ENCODE measurements at places on chromosomes 1 and 21.

DNA sequence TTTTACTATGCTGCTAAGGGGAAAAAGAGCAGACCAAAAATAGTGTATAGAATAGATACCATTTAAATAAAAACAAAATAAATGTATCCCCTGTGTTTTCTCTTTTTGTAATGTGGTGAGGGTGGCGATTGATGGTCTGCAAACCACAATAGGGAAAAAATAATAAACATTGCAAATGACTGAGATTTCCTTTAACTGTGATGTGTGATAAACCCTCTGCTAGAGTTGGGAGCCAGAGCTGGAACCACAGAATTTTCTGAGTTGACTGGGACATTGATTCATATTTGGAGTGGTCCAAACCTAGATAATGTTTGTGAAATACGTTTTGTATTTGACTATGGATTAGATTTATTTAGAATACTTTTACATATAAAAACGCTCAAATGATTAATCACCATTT is 70.6 kb upstream of the PTGFR start:
- no peak for DNase-seq

DNA sequence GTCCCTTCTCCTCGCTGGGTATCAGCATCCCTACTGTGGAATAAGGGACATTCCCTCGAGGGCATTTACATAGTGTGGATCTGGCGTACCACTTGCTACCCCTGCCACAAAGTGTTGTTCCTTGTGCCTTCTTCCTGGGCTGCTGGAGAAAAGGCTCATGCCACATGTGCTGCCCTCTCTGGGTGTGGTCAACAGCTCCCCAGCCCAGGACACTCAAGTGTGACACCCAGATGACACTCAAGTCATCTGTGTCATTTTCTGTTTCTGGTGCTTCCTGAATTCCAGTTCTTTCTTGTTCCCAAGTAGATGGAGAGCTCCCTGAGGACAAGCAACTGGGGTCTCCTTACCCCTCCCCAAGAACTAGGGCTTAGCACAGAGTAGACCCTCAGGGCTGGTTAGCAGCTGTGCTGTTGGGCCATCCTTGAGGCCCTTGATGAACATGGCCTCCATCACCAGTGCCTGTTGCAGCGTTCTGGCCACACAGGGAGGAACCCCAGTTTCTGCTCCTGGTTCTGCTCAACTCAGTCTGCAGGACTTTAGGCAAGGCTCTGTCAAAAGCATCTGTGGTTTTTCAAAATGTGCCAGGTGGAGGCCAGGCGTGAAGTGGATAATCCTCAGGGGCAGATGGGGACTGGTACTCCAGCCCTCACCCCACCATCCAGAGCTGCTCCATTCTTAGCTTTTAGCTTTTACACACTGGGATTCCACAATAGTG is 49.0 kb upstream of the CLIC4 start:
- no peak for DNase-seq

DNA sequence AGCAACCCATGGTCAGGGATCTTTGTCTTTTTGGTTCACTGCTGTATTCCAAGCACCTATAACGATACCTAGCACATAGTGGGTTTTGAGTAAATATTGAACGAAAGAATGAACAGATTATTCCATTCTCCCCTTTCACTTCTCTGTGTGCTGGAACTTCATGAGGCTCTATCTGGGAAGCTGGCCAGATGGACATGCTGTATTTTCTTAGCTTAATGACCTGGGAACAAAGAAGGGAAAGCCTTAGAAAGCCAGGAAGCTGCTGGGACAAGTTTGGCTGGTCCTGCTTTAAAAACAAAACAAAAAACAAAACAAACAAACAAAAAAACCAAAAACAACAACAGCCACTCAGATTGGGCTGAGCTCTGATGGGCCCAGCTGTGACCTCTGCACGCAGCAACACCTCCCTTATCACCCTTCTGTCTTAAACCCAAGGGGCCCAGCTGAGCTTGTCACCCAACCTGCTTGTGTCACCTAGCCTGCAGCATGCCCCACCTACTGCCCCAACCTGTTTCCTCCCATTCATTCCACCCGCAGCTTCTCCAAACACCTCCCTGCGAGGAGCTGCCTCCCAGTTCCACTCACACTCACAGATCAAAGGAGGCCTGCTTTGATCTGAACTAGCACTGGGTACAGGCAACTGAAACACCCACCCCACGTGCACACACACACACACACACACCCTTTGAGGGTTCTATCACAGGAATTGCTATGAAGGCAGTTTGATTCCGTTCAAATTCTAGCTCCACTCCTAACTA is 37.1 kb downstream of the SLC30A1 start:
- DNase-seq = no peak

GRCh38 chr1:11484321-11484655 is 5.3 kb downstream of the DISP3 start:
- DNase-seq = no peak

DNA sequence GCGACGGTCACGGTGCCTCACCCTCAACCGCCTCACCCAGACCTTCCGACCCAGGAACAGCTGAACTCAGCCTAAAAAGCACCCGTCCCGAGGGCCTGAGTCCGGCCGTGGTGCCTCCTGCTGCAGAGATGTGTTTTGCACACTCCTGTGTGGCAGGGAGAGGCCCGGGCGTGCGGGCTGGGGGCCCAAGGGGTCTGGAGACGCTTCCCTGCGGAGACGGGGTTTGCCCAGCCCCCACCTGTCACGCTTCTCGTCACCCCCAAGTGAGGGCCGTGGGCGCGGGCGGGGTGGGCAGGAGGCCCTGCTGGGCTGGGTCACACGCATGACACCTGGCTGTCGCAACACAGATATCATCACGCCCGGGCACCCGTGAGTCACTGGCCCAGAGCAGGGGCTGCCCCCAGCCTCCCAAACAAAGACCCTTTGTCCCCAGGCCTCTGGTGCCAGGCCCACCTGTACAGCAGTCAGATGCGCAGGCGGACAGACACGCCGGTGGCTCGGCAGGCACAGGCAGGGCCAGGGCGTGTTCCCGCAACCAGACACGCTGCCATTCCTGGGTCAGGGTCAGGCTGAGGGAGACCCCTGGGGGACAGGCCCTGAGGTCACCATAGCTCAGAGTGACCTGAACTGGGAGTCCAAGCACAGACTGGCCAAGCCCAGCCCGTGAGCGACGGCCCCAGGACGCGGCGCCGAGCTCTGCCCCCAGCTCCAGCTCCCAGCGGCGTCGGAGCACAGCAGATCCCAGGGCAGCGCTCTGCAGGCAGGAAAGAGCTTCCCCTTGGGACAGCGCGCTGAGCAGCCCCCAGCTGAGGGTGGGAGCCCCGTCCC is 6.1 kb downstream of the B3GALT6 start:
- no peak for DNase-seq

DNA sequence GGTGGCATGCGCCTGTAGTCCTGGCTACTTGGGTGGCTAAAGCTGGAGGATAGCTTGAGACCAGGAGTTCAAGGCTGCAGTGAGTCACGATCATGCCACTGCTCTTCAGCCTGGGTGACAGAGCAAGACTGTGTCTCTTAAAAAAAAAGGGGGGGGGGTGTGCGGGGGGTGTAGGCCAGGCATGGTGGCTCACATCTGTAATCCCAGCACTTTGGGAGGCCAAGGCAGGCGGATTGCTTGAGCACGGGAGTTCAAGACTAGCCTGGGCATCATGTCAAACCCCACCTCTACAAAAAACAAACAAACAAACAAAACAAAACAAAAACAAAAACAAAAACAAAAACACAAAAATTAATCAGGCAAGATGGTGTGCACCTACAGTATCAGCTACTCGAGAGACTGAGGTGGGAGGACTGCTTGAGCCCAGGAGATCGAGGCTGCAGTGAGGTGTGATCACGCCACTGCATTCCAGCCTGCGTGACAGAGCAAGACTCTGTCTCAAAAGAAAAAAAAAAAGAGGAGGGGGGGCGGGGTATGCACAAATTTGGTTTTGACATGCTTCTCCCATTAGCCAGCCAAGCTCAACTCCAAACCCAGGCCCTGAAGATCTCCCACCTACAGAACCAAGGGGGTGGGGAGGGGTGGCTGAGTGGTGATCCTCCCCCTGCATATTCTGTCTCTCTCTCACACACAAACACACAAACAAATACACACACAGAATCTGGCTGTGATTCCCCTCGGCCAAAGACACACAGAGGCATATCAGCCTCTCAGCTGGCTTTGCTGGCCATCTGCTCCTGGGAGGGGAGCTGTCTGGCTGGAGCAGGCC is 3.1 kb downstream of the PTAFR start:
- no peak for DNase-seq

DNA sequence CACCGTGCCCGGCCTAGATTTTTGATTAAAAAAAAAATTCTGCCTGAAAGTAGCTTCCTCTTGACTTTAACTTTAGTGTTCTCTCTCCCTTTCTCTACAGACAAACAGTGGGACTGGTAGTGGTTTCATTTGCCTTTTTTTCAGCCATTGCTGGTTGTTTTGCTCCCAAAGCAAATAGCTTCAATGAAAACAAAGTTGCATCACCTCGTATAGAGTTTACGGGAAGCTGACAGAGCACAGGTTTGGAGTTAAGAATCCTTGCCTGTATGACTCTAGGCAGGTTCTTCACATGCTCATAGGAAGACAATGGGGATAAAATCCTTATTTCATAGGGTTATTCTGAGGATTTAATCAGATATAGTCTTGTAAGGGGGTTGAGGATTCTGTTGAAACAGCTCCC is 21.6 kb downstream of the AADACL4 start:
- DNase-seq = no peak

GRCh38 chr1:221925947-221926346 is 184.1 kb upstream of the DUSP10 start:
- no peak for DNase-seq

- no peak for DNase-seq
Observed at GRCh38 chr1:184247671-184248070, 139.2 kb upstream of the C1orf21 start.

- no peak for DNase-seq
Observed at GRCh38 chr1:182087304-182087703, 25.8 kb upstream of the ZNF648 start.

- no peak for DNase-seq
Observed at GRCh38 chr1:8311068-8311718, 6.7 kb upstream of the SLC45A1 start.

GRCh38 chr21:46544003-46544402 is 60.9 kb downstream of the S100B start:
- DNase-seq = no peak

DNA sequence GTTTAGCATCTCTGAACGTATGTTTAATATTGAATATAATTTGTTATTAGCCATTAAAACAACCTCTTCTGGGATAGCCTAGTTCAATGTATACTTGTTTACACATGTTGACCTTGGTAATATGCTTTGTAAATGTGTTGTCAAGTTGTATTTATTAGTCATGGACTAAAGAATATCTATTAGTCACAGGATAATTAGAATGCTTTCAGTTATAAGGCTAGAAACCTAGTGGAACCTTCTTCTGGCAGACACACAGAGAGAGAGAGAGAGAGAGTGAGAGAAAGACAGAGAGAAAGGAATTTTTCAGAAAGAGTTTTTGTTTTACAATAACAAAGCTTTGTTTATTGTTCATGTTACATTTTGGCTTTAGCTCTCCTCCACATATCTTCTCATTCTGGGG is 181.1 kb upstream of the APP start:
- no peak for DNase-seq

- no peak for DNase-seq
Observed at GRCh38 chr1:24437631-24438396, 22.2 kb downstream of the NIPAL3 start.

- DNase-seq = no peak
Observed at GRCh38 chr1:205504311-205505075, at the start of gene CDK18. Gene CDK18, plus strand, starts transcription at chr1:205504669. Its CDS starts 18,499 bp downstream, at chr1:205523168.

GRCh38 chr1:205396967-205397616 is 24.8 kb downstream of the LEMD1 start:
- DNase-seq = peak; percentile 20

DNA sequence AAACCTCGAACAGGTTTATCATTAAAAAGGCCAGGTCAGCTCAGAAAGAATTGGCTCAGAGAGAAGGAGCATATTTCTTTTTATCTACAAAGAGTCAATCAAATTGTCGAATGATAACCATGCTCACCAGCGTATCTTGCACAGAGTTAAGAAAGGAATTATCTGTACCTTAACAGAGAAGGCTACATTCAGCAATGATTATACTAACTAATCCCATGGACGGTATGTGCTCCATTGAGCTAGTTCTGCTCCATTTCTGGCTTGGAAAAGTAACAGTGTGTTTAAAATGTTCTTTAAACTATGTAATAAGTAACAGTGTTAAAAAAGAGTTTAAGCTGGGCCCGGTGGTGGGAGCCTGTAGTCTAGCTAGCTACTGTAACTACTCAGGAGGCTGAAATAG is 4.2 kb downstream of the UBR4 start:
- DNase-seq = no peak

DNA sequence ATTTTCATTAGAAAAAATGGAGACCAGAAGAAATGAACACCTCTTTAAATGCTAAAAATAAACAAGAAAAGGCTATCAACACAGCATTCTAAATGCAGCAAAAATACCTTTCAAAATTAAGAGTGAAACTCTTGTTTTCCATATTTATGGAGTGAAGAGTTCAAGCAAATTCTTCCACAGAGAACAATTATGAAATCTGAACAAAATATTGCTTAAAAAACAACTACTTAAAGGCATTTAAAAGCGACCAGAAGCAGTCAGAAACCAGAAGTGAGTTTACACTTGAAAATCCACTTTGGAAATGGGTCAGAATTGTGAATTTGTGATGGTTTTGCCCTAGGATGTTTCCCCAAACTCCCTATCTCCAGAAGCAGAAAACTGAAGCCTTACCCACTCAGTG is 60.9 kb upstream of the KCNH1 start:
- DNase-seq = no peak

GRCh38 chr21:33394260-33394659 is 9.0 kb upstream of the IFNGR2 start:
- no peak for DNase-seq

DNA sequence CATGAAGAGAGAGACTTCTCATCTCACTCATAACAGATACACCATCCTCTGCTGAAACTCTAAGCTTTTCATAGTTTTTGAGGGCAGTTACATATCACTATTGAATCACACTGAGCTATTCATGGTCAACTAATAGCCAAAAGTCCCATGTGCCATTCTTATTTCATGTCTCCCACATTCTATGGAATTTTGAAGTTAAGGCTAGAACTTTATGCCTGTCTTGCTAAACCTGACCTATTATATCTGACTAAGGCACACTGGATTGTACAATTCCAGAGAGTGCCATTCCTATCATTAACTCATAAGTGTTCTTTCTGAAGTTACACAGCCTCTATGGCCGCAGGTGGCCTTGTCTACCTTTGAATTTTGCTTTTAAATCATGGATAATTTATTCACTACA is 254.3 kb downstream of the PTPRC start:
- DNase-seq = no peak

- DNase-seq = no peak
Observed at GRCh38 chr21:22154579-22155274, 1156.5 kb downstream of the NCAM2 start.

DNA sequence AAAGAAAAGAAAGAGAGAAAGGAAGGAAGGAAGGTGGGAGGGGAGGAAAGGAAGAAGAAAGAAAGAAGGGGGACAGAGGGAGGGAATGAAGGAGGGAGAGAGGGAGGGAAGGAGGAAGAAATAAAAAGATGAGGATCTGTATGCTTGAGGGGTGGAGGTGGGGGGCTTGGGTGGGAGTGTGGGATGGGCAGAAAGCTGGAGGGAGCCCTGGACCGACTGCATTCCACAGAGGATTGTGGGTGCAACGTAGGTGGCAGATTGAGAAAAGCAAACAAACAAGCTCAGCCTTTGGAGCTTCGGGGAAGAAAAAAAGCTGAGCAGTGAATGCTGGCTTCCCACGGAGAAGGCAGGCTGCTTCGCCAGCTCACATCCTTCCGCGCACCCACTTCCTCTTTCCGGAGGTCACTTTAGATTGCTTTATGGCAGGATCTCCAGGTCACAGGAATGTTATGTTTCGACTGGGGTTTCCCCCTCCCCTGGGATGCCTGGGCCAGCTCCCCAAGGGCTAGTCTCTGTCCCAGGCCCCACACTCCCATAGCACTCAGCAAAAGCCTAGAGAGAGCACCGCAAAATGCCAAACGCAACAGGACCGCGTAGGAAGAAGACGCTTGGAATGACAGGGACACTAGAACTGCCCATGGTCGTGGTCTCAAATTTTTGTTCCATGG is 20.7 kb upstream of the LGALS8 start:
- peak; percentile 17 for DNase-seq

All from stimulated activated CD4-positive, alpha-beta T cell treated with anti-CD3 and anti-CD28 coated beads, Interleukin-12 subunit alpha, Interleukin-12 subunit beta, amount 100 ng/mL, for 48 hours (primary cell).